CD4-positive, alpha-beta T cell treated with Interleukin-12 subunit alpha and Interleukin-12 subunit beta, for 1 hour (primary cell): ENCODE measurements at places on chromosomes 4 and X.

DNA sequence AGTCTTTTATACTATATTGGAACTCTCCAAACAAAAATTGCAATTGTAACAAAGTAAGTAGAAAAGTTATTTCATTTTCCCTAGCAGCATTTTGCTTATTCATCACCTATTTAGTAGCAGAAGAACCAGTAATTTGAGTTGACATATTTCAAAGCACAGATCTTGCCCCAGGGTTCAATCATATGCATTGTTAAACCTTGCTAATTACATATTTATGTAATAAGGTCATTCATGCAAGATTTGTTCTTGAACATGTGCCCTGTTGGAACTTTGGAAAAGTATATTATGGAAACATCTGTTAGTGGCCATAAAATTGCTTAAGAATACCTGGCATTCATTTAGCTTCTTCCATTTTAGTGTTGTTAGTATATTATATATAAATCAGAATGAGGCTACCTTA is 191.7 kb downstream of the TLL1 start:
- DNase-seq = no peak

DNA sequence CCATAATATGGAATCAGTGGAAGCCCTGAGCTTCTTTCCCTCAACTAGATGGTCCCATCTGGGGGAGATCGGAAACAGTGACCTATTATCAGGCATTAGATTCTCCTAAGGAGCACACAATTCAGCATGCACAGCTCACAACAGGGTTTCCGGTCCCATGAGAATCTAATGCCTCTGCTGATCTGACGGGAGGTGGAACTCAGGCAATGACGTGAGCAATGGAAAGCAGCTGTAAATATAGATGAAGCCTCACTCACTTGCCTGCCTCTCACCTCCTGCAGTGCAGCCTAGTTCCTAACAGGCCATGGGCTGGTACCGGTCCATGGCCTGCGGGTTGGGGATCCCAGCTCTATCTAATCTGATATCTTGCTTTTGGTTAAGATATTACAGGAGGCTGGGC is 88.9 kb downstream of the COX7B2 start:
- no peak for DNase-seq

GRCh38 chr4:80611678-80611979 is 276.1 kb downstream of the CFAP299 start:
- DNase-seq = no peak

DNA sequence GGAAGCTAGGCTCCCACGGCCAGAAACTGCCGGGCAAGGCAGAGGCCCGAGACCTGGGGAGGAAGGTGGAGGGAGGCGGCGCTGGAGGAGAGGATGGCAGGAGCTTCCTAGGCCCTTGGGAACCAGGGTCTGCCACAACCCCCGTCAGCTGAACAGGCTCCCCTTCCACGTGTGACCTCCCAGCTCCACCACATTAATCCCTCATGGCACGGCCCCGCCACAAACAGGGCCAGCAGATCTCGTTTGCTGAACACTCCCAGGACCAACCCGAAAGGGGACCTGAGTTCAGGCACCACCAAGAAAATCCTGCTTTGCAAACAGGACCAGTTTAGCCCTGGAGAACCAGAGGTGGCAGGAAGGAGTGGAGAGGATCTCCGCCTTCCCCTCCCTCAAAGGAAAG is 62.7 kb downstream of the FHDC1 start:
- DNase-seq = no peak

DNA sequence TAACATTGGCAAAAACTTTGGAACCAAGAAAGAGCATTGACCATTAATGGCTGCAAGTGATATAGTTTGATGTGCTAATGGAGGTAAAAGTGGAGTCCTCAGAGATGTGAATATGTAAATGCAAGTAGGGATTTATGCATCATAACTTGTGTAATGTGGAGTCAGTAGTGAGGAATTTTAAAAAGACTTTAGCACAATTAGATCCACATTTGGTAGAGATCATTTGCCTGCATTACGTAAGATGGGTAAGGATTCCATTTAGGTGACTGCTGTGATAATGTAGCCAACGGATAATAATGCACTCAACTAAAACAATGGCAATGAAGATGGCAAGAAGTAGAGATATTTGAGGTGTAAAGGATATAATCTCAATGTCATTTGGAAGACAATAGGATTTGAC is 1128.4 kb downstream of the ADGRL3 start:
- no peak for DNase-seq
